ENCODE measurements at places on chromosomes 4 and X. TPM values are rescaled to one million over a fixed set of nuclear protein-coding genes. Genes with fewer than 3 reads are reported as not detected.

SAGE1 gene
- total RNA-seq: not detected

FAM236A gene
- not detected for total RNA-seq

PWWP3B gene
- 12.7 TPM for total RNA-seq

CHRDL1 gene
- 26.3 TPM for total RNA-seq

FRAS1 gene
- total RNA-seq: 22.8 TPM

SPON2 gene
- 13.6 TPM for total RNA-seq

Data from dorsolateral prefrontal cortex (tissue), 122 donors.